Endothelial cell of umbilical vein (primary cell): ENCODE measurements at places on chromosomes 13 and 19. TPM values are rescaled to one million over a fixed set of nuclear protein-coding genes. Genes with fewer than 3 reads are reported as not detected.

Gene ZNF730
- 3.0 and 4.2 TPM in 2 replicates for total RNA-seq

Gene FARP1
- total RNA-seq: 73.5 and 77.7 TPM in 2 replicates

Gene F2RL3
- total RNA-seq: 1.2 TPM in 2 replicates

Gene ZSWIM9
- total RNA-seq: 7.4 and 8.6 TPM in 2 replicates

Gene ZNF416
- 3.8 and 4.2 TPM in 2 replicates for total RNA-seq
